ENCODE measurements at places on chromosomes 13 and 19. TPM values are rescaled to one million over a fixed set of nuclear protein-coding genes. Genes with fewer than 3 reads are reported as not detected.

DNA sequence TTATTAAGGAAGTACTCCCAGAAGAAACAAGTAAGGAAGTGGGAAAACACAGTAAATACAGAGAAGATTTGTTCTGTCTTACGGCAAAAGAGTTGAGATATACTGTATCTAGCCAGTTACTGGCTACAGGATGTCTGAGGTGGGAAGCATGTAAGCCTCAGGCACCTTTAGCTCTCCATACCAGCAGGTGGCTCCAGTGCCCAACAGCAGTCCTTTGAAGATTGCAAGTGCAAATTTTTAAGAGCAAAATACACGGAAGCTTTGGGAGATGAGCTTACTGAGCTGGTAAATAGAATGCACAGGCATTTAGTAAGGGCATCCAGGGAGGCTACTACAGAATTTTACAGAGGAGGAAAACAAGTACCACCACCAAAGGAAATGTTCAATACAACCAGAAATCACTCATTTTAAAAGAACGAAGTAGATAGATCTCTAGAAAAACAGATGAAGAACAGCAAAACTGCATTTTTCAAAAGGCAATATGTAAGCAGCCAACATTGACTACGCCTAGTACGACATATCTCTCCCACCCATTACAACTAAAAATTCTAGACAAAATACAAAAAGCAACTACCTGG, 57.9 kb upstream of the VSTM2B start:
- no peak for DNase-seq

DNA sequence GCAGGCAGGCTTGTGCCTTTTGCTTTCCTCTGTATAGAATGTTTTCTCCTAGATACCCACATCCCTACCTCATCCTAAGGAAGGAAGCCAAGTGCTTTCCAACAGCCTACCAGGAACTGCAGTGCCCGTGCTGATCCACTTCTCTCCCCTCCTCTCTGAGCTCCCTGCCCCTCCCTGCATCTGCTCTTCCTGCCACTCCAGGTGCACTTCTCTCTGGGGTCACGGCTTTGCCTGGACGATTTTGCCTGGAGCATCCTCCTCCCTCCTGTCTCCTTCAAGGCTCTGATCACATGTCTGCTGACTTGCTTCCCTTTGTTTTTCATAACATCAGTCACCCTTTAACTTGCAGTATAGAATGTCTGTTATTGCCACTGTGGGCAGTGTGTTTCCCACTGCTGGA, 34.7 kb upstream of the IRS2 start:
- no peak for DNase-seq

- DNase-seq, result no peak
Observed at GRCh38 chr13:62171697-62172096, 756.0 kb upstream of the PCDH20 start.

- no peak for DNase-seq
Observed at GRCh38 chr19:51576850-51577249, 5.8 kb downstream of the ZNF175 start.

The CDX2 gene
- total RNA-seq, result not detected

The ZNF536 gene
- 3.3 TPM for total RNA-seq
